ENCODE measurements at places on chromosomes 2 and 18.

GRCh38 chr2:103656558-103656957 is 894.7 kb downstream of the TMEM182 start:
- DNase-seq = no peak

DNA sequence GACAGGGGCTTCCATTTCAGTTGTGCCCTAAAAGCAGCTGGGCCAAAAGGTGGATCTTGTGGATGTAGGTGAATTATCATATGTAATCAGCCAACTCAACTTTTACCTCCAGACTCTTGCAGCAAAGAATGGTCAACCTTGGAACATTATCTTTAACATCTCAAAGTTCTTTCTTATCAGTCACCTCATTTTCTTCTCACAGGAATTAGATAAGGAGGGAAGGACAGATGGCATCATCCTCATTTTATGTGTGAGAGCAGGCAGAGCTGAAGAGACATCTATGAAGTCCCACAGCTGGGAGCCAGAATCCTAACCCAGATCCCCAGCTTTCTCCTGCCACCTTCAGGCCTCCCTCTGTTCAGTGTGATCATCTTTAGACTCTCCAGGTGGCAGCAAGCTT is 182.1 kb downstream of the MGAT5 start:
- DNase-seq = no peak

GRCh38 chr2:210496512-210496911 is 20.0 kb upstream of the LANCL1 start:
- DNase-seq = no peak

DNA sequence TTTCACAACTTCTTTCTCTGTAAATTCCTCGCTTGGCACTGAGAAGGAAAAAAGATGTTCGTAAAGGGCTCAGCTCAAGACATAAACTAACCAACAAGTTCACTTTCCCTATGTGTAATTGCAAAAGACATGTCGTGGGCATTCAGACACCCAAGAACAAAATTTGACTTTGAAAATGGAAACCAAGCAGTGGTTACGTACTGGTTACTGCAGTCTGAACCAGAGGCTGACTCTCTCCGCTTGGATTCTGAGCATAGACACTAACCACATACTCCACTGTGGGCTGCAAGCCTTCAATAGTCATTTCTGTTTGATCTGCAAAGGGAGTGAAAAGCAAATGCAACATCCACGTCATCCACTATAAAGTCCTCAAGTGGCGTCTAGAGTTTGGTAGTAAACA is 53.9 kb downstream of the FN1 start:
- no peak for DNase-seq

DNA sequence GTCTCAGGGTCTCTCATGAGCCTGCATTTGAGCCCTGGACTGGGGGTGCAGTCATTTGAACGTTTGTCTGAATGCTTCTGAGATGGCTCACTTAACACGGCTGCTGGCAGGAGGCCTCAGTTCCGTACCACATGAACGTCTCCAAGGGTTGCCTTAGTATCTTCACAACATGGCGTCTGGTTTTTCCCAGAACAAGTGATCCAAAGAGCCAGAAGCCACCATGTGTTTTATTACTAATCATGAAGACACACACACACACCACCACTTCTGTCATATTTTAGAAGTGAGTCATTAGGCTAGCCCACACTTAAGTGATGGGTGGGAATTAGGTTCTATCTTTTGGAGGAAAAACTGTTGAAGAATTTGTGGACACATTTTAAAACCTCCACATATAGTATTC is 15.0 kb upstream of the MYO1B start:
- DNase-seq = no peak

GRCh38 chr2:12273111-12273510 is 443.6 kb upstream of the TRIB2 start:
- no peak for DNase-seq

DNA sequence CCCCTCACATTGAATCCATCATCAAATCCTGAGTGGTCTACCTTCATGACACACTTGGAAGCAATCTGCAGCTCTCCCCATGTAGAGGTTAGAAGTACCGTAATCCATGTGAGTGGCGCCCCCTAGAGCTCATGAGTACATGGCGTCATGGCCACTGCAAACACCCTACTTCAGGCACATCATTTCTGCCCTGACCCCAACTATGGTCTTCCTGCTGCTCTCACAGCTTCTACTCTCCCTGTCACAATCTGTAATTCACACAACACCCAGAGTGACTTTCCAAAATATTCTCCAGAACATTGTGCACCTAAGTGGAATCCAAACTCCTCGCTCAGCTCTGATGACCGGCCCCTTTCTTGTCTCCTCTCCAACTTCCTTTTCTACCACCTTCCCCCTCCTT is 141.9 kb downstream of the ANKRD44 start:
- DNase-seq = peak; percentile 42
